ENCODE measurements at places on chromosomes 5 and 9.

DNA sequence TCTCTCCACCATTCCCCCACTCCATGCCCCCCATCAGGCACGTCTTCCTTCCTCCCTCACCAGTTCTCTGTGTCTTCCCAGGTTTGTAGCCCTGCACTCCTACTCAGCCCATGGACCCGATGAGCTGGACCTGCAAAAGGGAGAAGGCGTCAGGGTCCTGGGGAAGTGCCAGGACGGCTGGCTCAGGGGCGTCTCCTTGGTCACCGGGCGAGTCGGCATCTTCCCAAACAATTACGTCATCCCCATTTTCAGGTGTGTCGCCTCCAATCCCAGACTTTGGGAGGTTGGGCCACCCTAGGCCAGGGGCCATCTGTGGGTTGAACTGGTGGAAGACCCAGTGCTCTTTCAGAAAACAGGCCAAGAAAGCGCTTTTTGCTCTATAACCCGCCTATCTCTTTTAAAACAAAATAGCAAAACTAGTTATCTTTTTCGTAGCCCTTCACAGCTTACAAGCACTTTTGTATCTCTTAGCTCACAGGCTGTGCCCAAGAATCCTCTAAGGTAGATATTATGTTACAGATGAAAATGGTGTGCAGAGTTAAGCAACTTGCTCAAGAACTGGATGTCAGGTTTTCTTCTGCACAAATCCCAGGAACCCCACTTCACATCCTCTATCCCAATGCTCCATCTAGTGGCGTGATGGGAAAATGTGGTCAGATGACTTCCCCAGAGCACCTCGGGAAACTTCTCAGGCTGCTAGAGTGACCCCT lies 56.2 kb downstream of the PLAC8L1 start:
- DNase-seq, result peak; percentile 71

DNA sequence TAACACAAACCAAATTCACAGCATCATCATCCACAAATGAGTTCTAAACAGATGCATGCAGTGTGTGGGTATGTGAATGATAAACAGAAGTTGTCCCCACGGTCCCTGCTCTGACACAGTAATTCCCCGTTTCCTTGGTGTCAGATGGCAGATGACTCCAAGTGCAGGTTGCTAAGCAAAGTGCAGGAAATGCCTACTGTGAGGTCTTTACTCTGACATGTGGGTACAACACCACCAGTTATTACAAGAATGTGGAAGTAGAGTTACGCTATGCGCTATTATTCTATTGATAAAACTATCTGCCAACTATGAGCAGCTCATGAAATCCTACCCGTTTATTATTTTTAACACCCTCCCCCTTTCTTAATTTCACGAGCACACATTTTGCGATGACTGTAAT lies 448.9 kb downstream of the BNC2 start:
- DNase-seq, result no peak

GRCh38 chr9:82457891-82458290 lies 469.3 kb downstream of the SPATA31D1 start:
- DNase-seq, result no peak

- DNase-seq, result no peak
Observed at GRCh38 chr9:3743901-3744413, 218.2 kb upstream of the RFX3 start.

DNA sequence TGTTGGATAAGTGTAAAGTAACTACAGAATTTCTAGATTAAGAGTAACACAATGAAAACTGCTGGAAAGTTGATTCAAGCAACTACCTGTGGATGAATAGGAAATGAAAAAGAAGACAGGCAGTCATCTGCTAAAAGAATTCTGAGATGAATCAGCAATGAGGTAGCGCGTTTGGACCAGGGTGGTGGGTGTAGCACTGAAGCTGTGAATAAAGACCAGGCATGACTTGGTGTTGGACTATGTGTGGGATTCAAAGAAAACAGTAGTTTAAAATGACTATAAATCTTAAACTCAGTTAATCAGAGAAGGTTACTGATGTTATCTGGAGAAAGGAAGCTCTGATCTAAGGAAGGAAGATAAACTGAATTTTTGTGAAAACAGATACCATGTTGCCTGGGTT lies 159.8 kb downstream of the FBN2 start:
- DNase-seq, result no peak

DNA sequence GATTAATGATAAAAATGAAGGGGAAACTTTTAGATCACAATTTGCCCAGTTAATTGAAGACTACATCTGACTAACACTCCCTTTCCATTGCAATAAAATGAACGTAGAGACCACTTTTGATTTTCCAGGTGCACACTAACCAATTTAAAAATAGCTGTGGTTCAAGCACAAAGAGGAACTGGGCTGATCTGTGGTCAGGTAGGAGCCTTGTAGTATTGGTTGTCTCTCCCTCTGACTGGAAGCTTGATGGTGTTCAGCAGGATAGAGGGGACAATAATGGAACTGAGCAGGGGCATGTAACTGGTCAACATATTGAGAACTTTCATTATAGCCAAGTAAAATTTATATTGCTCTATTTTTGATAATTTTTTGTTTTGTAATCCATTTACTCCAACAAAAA lies 886.8 kb upstream of the SEMA6A start:
- peak; percentile 1 for DNase-seq

GRCh38 chr5:107401470-107402122 lies 269.1 kb downstream of the EFNA5 start:
- DNase-seq, result no peak

DNA sequence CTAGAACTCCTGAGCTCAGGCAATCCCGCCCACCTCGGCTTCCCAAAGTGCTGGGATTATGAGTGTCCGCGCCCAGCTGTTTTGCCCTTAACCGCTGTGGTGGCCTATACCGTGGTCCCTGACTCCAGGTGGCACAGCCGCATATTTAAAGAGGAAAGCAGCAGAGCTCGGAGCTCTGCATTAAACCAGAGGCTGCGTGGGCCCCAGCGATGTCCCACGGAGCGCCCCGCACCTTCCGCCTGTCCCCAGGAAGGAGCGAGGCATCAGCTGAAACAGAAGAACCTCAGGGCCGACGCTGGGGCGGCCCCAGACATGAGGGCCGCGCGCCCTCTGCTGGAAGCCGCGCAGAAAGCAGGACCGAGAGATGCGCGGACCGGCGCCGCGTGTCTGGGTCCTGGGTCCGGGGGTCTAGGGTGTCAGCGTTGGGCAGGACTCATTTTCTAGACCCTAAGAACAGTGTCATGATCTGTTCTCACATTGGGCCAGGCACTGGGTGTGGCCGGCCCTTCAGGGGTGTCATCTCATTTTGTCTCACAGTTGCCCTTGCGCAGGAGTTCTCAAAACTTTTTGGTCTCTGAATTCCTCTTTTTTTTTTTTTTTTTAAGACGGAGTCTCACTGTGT lies 37.7 kb downstream of the LAMC3 start:
- peak; percentile 82 for DNase-seq

DNA sequence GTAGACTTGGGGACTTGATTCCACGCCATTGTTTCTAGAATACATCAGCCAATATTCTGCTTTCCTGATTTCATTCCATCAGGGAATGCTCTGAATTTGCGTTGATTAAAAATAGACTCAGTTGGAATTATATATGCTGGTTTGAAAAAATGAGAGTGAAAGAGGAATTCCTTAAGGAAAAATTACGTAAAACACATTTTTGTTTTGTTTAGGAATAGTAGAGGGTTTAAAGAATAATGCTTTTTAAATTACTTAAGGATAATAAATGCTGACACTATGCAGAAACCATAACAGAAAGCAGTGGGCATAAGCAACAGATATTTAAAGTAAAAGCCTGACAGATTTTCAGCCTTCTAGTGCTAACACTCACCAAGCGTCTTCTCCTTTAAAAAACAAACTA lies 235.0 kb downstream of the ADAMTS6 start:
- DNase-seq, result no peak

- DNase-seq, result no peak
Observed at GRCh38 chr9:114696814-114697544, 15.0 kb upstream of the TEX48 start.

DNA sequence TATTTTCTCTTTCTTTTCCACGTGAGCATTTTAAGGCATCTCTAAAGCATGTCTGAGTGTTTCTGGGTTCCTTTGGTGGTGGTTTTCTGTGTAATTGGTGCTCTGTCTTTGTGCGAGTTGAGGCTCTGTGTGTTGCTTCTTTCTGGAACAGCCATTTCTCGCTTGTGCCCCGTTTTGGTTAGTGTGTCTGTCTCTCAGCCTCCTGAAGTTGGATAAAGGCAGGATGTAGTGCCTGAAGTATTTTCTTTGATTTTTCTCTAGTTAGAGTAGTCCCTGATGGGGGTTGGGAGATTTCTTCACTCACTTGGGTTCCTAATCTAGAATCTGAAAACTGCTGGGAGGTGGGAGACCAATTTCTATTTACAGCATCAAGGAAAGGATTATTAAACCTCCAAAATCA lies 129.7 kb upstream of the TMEM161B start:
- no peak for DNase-seq

DNA sequence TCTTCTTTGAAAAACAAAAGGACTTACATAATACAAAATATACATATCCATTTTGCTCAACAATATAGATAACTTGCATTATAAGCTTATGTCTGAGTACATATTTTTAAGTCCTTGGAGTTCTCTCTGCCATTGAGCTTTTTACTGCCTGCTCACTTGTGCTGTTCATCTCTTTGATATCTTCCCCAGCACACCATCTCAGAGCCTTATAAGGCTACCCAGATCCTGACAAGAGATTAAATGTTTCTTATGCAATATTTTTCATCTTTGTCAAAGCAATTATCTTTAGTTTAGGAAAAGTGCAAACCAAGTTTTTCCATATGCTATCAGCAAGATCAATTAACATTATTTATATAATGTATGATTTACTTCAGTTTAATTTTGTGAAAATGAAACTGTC lies 60.7 kb upstream of the ITGA1 start:
- DNase-seq, result no peak

DNA sequence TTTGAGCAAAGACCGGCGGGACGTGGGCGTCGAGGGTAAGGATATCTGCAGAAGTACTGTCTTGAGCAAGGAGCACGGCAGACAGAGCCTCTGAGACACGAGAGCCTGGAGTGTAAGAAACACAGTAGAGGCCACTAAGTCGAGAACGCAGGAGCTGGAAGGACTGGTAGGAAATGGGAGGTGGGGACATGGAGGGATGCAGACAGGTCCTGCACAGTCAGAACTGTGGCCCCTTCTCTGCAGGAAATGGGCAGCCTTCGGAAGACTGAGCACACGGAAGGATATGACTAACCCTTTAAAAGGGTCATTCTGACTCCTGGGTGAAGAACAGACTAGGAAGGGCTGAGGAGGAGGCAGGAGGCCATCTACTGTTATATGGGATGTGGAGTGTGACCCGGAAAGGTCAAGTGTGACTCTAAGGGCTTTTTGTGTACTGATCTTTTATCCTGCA lies 1.4 kb upstream of the CAMSAP1 start:
- no peak for DNase-seq

- DNase-seq, result no peak
Observed at GRCh38 chr5:82104872-82105271, 133.0 kb downstream of the ATG10 start.

DNA sequence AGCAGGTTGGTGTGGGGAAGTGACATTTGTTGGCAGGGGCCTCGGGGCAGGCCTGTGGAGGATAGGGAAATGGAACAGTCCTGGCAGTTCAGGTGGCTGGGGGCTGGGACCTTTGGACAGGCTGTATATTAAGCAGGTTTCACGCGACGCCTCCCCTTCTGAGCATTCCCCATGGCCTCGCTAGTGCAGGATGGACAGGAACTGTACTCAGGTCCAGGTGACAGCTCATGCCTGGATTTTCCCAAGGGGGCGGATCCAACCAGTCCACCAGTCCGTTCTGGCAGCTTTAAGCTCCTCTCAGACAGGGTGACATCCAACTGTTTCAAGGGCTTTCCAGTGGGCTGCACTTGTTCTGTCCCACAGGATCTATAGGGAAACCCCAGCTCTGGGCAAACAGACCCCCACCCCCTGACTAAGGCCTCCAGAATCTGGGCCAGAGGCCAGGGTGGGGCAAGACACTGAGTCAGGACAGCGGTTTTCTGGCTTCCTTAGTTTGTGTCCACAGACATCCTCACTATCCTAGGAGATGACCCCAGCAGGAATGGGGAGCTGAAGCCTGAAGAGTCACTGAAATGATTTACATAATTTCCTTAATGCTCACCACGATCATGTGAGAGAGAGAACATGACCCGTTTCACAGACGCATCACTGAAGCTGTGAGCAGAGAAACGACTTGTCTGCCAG lies 20.9 kb downstream of the CSF2 start:
- DNase-seq, result no peak

- no peak for DNase-seq
Observed at GRCh38 chr5:117794847-117795246, 1193.5 kb downstream of the DTWD2 start.

GRCh38 chr5:685262-686171 lies 7.6 kb downstream of the TPPP start:
- no peak for DNase-seq

DNA sequence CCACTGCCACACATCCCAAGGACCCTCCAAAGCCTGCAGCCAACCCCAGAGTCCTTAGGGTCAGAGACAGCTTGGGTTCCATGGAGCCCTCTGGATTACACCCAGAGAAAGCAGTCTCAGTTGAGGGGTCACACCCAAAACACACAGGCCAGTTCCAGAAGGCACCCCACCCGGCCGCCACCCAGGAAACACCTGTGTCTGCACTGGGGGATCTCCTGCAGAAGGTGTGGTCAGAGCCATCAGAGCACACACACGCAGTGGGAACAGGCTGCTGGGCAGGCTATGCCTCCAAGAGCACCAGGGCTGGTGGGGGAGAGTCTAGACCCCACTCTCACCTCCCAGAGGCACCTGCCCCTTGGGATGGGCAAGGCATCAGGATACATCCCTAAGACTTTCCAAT lies 27.3 kb downstream of the NIPAL4 start:
- no peak for DNase-seq

DNA sequence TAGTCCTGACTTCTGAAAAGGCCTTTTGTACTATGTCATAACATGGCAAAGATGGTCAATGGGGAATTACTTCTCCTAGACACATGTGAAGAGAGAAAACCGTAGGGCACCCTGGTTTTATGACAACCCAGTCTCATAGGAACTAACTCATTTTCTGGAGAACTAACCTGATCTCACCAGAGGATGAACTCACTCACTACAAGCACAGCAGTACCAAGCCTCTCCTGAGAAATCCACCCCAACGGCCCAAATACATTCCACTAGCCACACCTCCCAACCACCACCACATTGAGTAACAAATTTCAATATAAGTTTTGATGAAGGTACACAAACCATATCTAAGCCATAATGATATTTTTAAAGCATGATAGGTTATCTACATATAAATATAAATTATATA lies 909.3 kb upstream of the CDH10 start:
- no peak for DNase-seq

- DNase-seq, result no peak
Observed at GRCh38 chr5:157941616-157942015, 82.7 kb upstream of the CLINT1 start.

DNA sequence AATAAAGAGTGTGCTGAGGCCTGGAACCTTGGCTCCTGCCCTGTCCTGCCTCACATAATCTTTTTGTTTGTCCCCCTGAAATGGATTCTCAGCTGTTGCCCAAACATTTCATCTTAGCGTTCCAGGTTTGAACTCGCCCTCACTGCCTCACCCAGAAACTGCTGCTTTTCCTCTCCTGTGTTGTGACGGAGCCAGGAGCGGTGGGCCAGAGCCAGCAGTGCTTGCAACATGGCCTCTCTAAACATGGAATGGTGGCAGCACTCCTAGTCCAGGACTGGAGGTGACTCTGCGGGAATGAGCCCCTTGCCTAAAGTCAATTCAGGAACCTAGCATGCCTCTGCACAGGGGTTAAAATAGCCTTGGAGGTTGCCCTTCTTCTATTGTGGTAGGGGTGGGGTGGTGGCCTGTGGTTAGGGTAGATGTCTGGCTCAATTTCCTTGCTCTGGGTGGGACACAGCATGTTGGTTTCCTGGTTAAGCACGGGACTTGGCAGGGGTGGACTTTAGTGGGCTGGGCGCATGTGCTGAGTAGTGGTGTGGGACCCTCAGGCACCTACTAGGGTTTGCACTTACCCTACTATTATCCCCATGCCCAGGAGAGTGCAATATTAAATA lies 101.6 kb downstream of the SLC25A46 start:
- DNase-seq, result no peak

All from Kasumi-1 (cell line).